ENCODE measurements at places on chromosomes 4 and X.

GRCh38 chrX:38618180-38618579, 56.8 kb downstream of the TSPAN7 start:
- DNase-seq = peak; percentile 18

GRCh38 chr4:76199664-76200211, 13.9 kb downstream of the SCARB2 start:
- no peak for DNase-seq

GRCh38 chrX:22800360-22800759, 199.4 kb upstream of the DDX53 start:
- peak; percentile 1 for DNase-seq

- no peak for DNase-seq
These were observed 24.3 kb upstream of the TET2 start for GRCh38 chr4:105122350-105122749.

- DNase-seq = no peak
These were observed 550.2 kb downstream of the GBA3 start for GRCh38 chr4:23242962-23243361.

DNA sequence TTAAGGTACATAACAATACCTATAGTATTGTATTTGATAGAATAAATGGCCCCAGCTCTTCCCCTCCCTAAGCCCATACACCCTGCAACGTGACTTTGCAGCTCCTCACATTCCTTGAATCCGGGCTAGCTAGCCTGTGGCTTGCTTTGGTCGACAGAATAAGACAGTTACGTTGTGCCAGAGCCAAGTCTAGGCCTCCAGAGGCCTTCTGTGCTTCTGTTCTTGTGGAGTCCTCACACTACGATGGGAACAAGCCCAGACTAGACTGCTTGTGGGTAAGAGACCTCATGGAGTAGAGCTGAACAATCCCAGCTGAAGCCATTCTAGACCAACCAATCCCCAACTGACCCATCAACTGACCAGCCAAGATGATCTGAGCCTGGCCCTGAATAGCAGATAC, 102.4 kb upstream of the PLAC1 start:
- no peak for DNase-seq

DNA sequence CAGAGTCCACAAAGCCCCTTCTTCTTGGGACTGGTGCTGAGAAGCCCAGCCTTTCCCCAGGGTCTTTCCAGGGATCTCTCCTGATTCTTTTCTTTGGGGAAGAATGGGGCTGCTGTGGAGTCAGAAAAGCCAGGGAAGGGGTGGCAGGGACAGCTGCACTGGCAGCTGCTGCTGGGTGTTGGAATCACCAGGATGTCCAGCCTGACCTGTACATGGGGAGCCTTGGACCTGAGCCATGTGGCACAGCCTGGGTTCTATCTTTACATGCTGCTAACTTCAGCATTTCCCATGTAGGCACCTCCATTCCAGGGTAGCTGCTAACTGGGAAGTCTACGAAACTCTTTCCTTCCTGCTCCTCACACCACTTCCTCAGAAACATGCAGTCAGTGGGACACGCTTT, 36.0 kb downstream of the MED28 start:
- no peak for DNase-seq

DNA sequence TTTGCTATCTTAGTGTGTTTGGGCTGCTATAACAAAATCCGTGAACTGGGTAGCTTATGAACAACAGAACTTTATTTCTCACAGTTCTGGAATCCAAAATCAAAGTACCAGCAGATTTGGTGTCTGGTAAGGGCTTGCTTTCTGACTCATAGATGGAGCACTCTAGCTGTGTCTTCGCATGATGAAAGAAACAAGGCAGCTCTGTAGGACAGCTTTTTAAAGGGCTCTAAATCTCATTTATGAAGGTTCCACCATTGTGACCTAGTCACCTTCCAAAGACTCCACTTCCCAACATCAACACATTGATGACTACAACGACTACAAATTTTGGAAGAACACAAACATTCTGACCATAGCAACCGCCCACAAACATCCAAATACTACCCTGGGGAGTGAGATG, 158.6 kb upstream of the LCORL start:
- no peak for DNase-seq

- DNase-seq = peak; percentile 7
These were observed 24.8 kb downstream of the HOPX start for GRCh38 chr4:56656346-56656643.

DNA sequence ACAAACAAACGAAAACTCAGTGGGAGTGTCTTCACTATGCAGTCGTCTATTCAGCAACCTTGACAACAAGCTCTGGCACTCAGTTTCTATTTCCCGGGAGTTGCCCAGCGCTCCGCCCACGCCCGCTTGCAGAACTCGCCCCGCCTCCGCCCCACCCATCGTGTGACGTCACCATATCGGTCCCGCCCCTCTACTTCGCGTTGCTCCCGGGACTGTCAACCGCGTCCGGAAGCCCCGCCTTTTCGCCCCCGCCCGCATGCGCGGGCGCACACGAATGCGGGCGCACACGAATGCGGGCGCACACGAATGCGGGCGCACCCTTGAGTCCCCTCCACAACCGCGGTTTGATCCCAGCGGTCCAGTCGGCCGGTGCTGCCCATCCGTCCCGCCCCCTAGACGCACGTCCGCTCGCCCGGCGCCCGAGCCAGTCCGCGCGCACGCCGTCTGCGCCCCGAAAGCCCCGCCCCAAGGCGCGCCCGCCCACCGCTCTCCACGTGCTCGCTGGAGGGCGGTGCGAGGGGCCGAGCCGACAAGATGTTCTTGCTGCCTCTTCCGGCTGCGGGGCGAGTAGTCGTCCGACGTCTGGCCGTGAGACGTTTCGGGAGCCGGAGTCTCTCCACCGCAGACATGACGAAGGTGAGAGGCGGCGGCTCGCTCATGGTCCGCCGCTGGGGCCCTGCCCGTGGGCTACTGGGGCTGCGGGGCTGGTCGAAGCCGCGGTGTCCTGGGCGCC, at the start of gene LAP3:
Gene LAP3 (plus strand): TSS at position 267 of the 733 bp plus-strand sequence. CDS start 268 bp downstream, at position 535.
- peak; percentile 97 for DNase-seq

DNA sequence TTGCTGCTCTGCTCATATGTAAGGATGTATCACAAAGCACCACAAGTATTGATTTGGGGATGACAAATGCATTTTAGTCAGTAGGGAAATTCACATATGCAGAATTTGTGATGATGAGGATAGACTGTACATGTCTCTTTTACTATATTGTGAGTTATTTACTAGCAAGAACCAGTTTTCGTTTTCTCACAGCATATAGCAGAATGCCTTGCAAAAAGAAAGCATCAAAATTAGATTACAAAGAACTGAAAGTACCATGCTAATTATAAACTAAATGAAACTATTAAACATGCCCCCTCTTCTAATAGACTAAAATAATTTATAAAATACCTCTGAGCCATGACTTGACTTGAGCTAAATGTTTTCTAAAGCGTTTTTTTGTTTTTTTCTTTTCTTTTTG, 20.1 kb downstream of the TNIP3 start:
- no peak for DNase-seq

DNA sequence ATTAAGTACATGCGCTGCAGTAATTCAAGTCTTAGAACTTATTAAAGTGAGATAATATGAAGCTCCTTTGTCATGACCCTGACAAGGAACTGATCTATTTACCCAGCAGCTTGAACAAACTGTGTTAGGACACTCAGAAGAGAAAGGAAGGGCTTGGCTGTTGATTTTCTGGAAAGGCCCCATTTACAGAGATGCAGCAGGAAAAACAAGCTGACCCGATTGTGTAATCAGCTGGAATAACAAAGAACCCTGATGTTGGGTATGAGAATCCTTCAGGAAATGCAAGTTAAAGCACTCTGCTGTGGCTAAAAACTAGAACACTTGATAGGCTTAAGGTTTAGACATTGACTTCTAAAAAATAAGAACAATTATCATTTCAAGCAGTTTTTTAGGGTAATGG, 64.8 kb downstream of the TBC1D9 start:
- DNase-seq = no peak

GRCh38 chr4:141132072-141132708, 1.1 kb downstream of the RNF150 start:
- DNase-seq = no peak

GRCh38 chr4:5962416-5962815, 55.8 kb downstream of the C4orf50 start:
- no peak for DNase-seq

DNA sequence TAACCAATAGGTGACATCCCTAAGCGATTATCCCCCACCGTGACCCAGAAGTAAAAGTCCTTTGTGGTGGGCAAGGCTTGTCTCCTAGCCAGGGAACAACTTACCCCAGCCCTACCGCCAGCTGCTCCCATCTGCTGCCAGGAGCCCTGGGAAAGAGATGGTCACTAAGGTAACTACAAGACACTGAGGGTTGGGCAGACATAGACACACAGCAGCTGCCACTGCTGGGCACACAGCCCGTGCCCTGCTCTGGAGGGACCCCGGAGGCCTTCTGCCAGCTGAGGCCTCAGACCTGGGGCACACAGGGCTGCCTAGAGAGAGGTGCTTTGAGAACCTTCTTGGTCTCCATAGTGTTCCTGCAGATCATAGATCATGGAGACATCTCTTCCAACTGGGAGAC, 53.0 kb upstream of the PROM1 start:
- no peak for DNase-seq

- no peak for DNase-seq
These were observed 49.6 kb downstream of the STARD8 start for GRCh38 chrX:68697036-68697435.

DNA sequence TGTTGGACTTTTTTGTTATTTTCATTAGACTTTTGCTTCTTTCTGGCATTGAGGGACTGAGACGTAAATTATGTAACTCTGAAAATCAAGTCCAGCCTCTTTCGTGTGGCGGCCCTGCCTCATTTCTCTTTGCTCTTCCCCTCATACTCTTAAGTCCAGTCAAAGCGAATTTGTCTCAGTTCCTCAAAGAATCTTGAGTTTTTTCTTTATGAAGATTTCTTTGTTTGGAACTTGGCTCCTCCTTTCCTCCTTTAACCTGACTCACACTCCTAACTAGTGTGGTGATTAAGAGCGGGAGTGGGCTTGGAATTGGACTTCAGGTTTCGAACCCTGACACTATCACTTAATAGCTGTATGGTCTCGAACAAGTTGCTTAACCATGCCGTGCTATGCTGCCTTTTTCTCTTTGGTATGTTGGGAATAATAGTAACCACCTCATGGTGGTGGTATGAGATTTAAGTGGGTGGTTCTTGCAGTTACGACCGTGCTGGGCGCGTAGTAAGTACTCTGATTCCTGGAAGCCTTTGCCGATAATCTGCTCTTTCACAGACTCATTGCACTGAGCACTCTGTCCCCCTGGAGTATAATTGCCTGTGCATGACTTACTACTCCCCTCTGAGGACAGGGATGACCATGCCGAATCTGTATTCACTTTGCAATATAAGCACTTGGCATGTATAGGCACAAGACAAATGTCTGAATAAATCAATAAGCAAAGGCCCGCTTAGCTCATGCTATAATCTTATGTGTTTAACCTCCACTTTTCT, 19.1 kb downstream of the FNIP2 start:
- DNase-seq = peak; percentile 19

GRCh38 chr4:65175585-65175984, 494.7 kb downstream of the EPHA5 start:
- DNase-seq = no peak

DNA sequence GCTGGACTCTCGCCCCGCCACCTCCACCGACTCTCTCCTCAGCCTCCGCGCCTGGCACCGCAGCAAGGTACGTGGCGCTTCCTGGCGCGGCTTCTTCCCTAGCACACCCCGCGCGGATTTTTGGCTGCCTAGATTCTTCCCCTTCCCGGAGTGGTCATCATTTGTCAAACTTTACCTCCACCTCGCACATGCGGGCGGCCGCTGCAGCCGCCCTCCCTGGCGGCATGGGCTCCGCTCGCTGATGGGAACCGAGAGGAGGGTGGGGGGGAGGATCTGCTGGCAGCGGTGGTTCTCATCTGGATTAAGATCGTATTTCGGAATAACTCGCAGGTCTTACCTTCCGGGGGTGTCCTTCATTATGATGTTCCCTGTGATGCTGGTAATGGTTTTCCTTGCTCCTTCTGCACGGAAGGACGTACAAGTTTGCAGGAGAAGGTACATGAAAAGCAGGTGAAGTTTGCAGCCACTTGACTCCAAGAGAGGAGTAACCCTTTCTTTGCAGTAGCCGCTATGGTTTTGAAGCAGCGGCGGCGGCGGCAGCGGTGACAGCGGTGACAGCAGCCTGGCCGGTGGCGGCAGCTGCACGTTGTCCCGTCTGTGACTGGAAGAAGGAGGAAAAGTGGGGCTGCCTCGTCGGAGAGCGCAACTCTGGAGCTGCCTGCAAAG, 2183.9 kb upstream of the TENM3 start:
- DNase-seq = no peak

DNA sequence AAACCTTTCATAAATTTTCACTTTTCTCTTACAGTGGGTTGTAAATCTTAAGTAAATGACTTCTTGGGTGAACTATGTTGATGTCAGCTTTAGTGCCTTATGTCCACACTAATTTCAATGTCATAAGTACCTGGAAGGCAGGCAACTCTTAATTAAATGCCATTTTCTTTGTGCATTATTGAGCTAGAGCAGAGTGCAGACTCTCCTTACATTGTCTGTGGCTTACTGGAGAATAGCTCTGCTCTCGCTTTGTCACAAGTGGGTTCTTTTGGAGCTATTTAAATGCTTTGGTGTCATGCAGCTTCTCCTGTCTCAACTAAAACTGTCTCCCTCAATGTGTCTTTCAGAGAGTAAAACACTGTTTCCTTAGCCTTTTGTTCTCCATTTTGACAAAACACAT, 411.6 kb downstream of the STIM2 start:
- no peak for DNase-seq

DNA sequence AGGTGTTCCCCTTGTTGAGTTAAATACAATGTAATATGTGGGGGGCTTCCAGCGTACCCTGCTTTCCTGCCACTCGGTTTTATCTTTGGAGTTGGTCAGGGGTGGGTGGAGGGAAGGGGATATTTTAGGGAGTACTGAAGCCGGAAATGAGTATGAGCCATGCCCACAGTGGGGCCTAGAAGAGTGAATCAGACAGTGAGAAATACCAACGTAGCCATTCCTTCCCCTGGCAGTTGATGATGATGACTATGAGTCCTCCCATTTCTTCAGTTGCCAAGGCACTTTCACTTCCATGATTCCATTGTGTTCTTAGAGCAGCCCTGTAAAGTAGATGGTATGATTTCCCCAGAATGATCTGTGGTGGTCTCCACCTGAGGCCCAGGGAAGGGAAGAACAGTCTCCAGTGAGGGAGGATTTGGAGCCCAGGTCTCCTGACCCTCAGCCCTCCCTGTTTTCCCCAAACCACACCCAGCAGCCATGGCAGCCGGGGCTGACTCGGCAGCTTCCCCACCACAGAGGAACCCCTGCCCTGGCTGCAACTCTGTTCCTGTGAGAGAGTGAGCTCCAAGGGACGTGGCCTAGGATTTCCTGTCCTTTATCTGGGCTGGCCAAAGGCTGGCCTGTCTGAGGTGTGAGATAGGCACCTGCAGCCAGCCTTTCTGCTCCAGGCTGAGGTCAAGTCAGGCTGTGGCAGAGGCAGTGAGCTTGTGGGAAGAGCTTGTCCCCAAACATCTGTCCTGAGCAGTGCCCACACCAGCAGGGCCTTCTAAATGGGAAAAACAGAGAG, 52.7 kb downstream of the STARD8 start:
- peak; percentile 43 for DNase-seq

- no peak for DNase-seq
These were observed 45.1 kb upstream of the KDR start for GRCh38 chr4:55170462-55170861.

GRCh38 chr4:103895876-103896465, 176.2 kb upstream of the TACR3 start:
- DNase-seq = no peak

Measured in erythroblast (primary cell).